Cerebellar cortex (tissue), 1 donor: ENCODE measurements at places on chromosomes 2 and 18.

DNA sequence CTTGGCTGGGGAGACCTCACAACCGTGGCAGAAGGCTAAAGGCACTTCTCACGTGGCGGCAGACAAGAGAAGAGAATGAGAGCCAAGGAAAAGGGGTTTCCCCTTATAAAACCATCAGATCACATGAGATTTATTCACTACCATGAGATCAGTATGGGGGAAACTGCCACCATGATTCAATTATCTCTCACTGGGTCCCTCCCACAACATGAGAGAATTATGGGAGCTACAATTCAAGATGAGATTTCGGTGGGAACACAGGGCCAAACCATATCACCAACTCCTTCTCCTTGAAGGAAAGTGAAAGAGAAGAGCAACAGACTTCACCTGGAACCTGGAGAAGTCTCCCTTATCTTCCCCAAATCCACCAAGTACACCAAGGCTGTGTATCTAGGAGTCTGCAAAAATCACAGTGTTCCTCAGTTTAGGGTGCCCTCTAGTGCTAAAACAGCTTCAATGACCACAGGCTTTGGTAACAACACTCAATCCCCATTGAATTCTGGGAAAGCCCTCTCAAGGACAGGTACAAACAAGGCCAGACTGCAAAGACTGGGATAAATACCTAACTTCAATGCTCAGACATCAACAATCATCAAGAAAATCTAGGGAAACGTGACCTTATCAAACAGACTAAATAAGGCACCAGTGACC, 148.8 kb upstream of the SRD5A2 start:
- DNase-seq: peak; percentile 27

DNA sequence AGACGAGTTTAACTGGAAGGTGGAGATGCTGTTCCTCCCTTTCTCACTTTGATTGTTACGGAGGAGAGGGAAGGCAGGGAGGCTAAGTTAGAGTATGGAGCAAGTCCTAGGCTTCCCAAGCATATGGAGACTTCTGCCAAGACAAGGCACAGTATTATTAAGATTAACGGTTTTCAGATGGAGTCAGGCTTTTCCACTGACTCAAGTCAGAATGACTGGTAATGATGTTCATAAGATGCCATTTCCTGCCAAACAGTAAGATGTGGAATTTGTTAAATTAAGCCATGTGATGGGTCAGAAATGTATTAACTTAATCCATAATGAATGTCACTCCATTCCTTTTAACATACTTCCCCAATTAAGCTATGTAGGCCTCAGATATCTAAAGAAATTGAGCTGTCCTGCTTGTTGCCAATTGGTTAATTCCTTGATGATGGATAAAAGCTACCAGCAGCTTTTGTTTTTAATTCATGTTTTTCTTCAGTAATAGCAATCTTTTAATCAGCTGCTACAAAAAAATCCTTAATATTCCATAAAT, 383.7 kb downstream of the ZNF521 start:
- DNase-seq: no peak

DNA sequence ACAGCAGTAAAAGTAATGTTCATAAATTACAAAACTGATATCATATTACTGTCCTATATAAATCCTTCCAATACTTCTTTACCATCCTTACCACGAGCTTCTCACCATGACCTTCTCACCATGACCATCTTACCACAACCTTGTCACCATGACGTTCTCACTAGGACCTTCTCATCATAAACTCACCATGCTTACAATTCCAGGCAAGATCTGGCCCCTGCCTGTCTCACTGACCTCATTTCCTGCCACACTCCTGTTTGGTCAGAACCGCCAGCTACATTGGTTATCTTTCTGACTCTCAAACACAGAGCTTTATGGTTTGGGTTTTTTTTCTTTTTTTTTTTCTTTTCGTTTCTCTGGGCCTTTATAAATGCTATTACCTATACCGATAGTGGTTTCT, 827.6 kb downstream of the RNF144A start:
- DNase-seq: no peak

DNA sequence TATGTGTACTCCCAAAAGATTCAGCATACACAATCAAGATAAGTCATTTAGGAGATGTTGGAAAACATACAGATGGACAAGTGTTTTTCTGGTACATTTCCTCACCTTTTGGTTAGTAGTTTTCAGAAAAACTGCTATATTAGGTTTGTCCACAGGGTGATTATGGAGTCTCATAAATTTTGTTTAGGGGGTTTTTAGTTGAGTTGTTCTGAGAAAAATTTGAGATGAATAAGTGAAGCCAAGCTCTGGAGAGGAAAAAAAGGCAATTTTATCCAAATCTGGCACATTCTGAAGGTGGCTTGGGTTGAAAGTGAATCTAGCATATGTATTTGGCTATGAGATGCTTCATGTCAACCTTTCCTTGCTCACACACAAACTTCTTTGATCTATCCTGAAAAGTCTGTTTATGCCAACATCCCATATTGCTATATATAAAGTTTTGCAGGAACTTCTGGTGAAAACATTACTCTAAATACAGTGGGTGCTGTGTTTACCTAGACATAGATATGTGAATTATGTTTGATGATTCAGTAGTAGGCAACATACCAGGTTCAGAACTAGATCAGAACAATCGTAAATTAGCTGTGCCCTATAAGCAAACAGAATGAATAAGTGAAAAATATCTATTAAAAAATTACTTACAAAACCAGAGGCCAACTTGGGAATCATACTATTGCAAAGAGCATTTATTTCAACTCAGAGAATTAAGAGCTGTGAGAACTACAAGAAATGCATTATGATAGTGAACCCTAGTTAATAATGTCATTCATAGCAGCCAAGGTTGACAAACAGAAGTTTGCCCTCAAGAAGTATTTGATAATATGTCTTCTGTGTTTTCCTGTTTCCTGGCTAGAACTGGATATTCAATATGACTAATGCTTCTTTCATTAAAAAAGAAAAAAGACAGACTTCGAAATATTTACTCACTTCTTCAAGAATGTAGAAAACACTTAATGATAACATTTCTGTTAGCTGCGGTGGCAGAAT, 552.0 kb downstream of the IRS1 start:
- DNase-seq: no peak

- DNase-seq: no peak
Measured at GRCh38 chr2:24329700-24330099, 30.6 kb downstream of the ITSN2 start.

DNA sequence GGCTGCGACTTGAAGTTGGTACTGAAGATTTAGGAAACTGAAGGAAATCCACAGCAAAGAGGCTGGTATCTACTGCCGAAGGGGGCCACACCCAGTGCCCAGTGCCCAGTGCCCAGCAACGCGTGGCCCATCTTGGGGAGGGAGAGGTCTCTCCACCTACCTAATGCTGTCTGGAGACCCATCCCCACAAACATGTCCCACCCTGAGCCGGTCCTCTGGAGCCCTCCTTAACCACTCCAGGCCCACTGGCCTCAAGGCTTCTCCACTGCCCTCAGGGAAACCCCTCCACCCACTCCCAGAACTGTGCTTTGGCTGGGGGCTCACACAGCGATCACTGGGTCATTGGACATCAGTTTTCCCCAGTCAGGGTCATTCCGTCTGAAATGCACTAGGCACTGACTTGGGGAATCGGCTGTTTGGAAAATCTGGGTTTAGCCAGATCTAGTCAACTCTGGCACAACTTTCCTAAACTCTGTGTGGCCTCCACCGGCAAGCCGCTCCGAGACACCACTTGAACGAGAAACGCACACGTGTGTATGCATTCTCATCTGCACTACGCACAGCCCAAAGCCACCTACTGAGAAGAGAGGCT, 20.1 kb downstream of the GPR55 start:
- DNase-seq: no peak

DNA sequence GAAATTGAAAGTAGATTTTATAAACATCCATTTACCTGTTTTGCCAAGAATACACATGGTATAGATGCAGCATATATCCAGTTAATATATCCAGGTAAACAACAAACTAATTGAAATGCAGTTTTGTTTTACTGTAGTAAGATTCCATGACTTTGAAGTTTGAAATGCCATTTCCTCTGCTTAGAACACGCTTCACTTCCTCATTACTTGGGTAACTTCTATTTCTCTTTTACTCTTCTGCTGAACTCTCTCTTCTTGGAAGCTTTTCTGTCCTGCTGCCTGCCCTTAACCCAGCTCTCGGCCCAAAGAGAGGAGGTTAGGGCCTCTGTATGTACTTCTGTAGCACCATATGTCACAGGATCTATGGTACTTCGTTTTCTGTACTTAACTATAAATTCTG, 14.1 kb upstream of the IL1RL2 start:
- no peak for DNase-seq

GRCh38 chr2:145729993-145730770, 1210.3 kb upstream of the ZEB2 start:
- DNase-seq: no peak

DNA sequence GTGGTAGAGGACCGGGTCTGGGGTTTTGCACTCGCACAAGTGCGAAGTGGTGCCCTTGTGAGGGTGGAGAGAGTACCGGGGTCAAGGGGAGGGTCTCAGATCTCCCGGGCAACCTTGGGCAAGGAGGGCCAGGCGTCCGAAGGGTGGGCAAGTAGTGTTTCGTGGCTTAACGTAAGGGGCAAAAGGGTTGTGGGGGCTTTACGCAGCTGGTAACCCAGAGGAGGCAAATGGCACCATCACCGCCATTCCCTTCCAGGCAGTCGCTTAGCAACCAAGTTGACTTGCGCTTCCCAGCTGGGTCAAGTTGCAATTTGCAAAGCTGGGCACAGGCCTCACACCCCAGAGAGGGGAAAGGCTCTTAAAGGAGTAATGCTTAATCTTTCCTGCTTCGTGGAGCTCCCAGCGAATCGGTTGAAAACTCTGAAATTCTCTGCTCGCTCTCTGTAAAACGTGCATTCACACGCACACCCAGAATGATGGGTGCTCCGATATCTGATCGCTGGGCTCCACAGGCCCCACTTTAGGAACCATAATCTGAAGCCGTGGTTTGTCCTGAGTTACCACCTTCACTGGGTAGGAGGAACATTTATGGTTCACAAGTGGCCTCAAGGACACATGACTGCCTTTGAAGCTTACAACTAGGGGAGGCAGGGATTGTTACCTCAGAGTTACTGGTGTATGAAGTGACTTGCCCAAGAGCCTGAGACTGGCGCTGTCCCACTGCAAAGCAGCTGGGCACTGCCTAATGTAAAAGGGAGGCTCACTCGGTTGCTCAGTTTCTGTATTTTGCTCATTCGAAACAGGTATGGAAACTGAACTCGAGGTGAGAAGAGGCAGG, 127.9 kb downstream of the UXS1 start:
- DNase-seq: peak; percentile 22

- DNase-seq: peak; percentile 39
Measured at GRCh38 chr2:241612156-241613016, 24.6 kb downstream of the THAP4 start.

- no peak for DNase-seq
Measured at GRCh38 chr2:48712151-48712550, 43.4 kb downstream of the LHCGR start.

- no peak for DNase-seq
Measured at GRCh38 chr2:109331896-109332848, 203.2 kb downstream of the SH3RF3 start.

DNA sequence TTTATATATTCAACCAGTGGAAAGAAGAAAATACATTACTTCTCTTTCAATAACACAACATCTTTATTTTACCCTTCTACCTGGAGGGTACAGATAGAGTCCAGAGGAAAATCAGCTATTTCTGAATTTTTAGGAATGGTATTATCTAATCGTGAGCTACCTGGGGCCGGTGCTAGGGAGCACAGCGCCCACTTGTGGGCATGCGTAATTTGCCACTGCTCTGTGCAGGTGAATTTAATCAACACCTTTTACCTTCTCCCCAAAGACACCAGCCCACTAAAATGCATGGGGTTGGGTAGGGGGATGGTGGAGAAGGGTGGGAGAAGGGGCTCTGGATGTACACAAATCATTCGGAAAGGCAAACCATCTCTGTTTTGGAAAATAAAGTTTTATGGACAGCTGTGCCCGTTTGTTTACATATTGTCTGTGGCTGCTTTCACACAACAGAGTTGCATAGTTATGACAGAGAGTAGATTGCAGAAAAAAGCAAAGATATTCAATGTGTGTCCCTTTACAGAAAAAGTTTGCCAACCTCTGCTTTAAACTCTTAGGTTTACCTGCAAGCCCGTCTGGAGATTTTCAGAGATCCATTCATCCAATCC, 51.5 kb upstream of the DCC start:
- DNase-seq: no peak

DNA sequence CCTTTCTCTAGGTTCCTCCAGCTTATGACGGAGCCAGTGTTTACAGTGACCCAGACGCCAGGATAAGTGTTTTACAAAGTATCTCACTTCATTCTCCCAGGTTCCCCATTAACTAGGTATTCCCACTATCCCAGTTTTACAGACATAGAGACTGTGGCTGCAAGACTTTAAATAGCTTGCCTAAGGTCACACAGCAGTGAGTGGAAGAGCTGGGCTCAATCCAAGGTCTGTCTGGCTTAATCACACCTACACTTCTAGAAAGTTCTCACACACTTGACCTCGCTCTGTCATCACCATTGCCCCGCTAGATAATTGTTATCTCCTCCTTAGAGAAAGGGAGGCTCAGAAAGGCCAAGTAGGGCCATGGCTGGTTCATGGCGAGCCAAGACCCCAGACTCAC, 110.2 kb downstream of the ANTXR1 start:
- no peak for DNase-seq

GRCh38 chr18:13440277-13441248, 222.0 kb downstream of the LDLRAD4 start:
- DNase-seq: no peak

- DNase-seq: no peak
Measured at GRCh38 chr2:104707056-104707455, 146.9 kb upstream of the POU3F3 start.

DNA sequence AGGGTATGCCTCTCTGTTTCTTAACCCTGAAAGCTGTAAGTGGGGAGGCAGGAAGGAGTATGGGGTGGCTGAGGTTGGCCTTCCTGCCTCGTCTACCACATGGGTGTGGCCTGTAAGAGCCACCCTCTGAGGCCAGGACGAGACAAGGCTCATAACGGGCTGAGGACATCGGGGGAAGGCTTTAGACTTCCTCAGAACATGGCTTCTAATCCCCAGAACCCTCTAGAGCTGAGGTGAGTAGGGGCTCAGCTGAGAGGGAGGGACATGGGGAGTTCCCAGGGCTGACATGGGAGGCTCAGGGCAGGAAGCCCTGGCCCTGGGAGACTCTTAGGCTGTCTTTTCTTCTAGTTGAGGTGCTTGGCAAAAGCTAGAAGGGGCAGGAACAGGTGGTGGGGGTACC, 36.7 kb downstream of the EMX1 start:
- DNase-seq: no peak

DNA sequence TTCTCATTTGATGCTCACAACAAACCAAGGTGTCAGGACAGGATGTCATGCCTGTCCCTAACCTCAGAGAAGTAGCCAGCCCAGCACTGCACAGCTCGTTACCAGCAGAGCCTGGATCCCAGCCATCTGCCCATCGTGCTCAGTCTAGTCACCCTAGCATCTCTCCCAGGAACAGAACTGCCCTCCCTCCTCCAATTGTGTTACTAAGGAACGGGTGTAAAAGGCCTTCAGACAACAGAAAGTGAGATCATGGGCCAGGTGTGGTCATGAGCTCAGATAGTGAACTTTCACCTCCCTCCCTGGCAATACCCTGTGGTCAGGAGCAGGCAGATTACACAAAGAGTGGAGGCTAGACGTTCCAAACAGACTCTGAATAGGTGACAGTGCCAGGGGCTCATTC, 111.8 kb upstream of the PPP1CB start:
- no peak for DNase-seq

- no peak for DNase-seq
Measured at GRCh38 chr2:127217470-127218325, 2.4 kb downstream of the CYP27C1 start.

GRCh38 chr2:223055140-223055539, 3.1 kb downstream of the KCNE4 start:
- no peak for DNase-seq
